Activated naive CD4-positive, alpha-beta T cell treated with Interleukin-2 at 50 U/mL for 16 hours (primary cell): ENCODE measurements at places on chromosomes 3 and 15.

GRCh38 chr3:71926262-71926600 is 141.3 kb upstream of the PROK2 start:
- DNase-seq: peak; percentile 3

DNA sequence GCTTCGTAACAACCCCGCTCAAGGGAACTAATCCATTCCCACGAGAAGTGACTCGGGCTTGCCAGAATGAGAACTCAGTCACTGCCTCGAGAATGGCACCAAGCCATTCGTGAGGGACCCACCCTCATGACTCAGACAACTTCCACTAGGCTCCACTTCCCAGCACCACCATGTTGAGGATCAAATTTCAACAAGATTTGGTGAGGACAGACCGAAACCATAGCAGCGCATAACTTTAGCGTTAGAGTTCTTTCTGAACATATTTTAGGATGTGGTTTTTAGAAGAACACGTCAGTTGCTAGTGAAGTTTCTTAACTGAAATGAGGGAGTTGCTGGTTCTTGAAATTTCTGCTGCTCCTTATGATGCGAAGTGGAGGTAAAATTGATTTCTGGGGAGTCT is 13.5 kb downstream of the PTPRG start:
- no peak for DNase-seq

DNA sequence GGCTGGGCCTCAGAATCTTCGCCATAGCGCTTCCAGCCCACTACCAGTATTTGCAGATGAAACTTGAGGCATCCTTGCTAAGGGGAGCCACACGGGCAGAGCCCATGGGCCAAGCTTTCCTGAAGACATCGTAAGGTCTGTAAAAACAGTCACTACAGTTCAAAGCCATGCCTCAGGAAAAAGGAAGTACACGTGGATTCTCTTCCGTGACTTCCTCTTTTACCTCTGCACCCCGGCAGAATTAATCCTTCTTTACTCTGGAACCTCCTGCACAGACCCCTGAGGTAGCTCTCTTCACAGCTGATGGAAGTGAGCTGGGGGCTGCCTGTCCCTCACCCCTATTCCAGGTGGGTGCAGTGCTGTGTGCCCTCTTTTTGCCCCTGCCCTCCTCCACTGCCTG is 129.2 kb downstream of the CHDH start:
- no peak for DNase-seq

DNA sequence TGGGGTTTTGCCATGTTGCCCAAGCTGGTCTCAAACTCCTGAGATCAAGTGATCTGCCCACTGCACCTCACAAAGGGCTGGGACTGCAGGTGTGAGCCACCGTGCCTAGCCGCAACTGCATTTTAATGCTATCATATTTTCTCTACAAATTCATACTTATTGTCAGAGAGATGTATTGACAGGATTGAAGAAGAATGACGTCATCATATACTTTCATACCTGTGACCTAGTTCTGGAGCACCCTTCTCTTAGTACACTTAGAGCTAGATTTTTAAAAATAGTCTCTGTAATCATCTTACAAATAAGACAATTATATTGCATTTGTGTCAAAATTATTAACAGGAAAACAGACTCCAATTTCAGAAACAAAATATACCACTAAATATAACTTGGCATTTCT is 242.8 kb upstream of the PDZRN3 start:
- no peak for DNase-seq

- no peak for DNase-seq
These were observed 24.3 kb downstream of the GPR160 start for GRCh38 chr3:170062068-170062467.

DNA sequence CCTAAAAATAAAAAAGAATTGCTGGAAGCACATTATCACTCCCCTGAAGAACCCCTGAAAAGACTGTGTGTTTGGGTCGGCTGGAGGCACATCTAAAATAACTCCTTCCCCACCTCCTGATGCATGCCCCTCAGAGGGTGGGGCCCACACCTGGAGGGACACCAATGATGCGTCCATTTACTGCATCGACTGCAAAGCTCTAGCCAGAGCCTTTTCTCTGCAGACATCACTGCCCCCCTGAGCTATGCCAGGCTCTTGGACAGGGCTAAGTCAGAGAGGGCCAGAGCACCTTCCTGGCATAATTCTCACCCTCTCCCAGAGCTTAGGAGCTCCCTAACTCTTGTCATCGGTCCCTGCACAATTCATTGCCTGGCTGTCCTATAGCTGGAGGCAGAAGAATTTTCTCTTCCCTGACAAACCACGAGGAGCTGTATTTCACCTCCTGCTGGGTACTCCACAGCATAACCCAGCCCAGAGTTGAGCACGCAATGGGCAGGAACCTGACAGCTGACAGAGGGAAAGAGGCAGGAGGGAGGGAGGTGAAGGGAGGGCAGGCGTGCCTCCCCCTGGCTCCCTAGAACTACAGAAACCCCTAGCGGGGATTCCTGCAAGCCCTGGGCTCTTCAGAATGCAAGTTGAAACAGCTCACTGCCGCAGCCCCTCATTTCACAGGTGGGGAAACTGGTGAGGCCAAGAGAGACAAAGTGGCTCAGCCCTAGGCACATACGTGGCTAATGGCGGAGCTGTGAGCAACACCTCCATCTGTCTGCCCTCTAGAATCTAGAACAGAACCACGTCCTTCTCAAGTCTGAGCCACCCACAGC is 46.6 kb downstream of the XXYLT1 start:
- no peak for DNase-seq

GRCh38 chr3:179842061-179842460 is 189.2 kb downstream of the USP13 start:
- no peak for DNase-seq

- DNase-seq: no peak
These were observed 79.1 kb upstream of the MEF2A start for GRCh38 chr15:99486371-99487336.

- no peak for DNase-seq
These were observed 246.7 kb downstream of the LPP start for GRCh38 chr3:188400494-188401243.

DNA sequence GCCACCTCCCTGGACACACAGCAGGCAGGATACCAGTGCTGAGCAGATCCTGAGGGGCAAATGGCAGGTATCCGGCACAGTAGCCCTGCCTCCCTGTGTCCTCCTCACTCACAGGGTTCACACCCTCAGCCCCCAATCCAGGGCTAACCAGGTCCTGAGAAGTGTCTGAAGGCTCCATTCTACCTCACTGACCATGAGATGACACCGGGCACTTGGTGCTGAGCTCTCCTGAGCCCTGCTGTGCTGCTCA is 115.4 kb upstream of the ATP2B2 start:
- no peak for DNase-seq
